ENCODE measurements at places on chromosomes 12 and 14. TPM values are rescaled to one million over a fixed set of nuclear protein-coding genes. Genes with fewer than 3 reads are reported as not detected.

DNA sequence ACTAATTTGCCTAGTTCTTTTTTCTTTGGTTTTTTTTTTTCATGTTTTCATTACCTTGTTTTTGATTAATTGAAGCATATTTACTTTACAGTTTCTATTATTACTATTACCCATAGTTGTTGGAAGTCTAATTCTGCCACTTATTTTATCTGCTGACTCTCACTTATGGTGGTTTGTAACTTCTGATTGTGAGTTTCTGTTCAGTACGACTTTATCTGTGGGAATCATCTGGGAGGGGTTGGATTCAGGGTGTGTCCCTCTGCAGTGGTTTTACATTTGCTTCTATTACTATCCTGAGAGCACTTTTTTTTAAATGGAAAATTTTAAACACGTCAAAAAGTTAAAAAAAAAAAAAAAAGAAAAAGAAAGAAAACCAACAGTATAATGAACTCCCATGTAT lies 26.4 kb upstream of the SOS2 start:
- H3K27ac ChIP-seq: no peak overlapping the region
- H3K36me3 ChIP-seq: peaks cover 12% of the 10 kb centered on the region
- no peaks in the 10 kb centered on the region for H3K4me1 ChIP-seq
- H3K4me3 ChIP-seq: no peak overlapping the region

Gene AVPR1A
- 0.09 TPM for total RNA-seq

Gene BIN2
- total RNA-seq: 0.18 TPM

GRCh38 chr12:94616203-94616729 lies 34.1 kb downstream of the TMCC3 start:
- H3K4me1 ChIP-seq: peaks cover 8% of the 10 kb centered on the region
- no peak overlapping the region for H3K4me3 ChIP-seq
- no peak overlapping the region for H3K27ac ChIP-seq
- H3K36me3 ChIP-seq: no peaks in the 10 kb centered on the region
- no peaks in the 10 kb centered on the region for H3K27me3 ChIP-seq
- DNase-seq: no peak

DNA sequence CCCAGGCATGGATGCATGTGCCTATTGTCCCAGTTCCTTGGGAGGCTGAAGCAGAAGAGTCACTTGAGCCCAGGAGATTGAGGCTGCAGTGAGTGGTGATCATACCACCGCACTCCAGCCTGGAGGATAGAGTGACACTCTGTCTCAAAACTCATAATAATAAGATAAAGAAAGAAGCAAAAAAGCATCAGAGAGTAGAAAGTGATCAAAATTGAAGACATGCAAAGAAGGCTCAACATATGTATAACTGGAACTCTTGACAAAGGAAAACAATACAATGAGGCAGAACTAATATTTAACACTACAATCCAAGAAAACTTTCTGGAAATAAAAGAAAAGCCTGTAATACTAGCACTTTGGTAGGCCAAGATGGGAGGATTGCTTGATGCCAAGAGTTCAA lies 48.3 kb upstream of the COCH start:
- no peaks in the 10 kb centered on the region for H3K4me1 ChIP-seq
- peaks cover 5% of the 10 kb centered on the region for H3K36me3 ChIP-seq
- no peak for DNase-seq
- H3K4me3 ChIP-seq: no peak overlapping the region
